ENCODE measurements at places on chromosomes 6 and 20.

DNA sequence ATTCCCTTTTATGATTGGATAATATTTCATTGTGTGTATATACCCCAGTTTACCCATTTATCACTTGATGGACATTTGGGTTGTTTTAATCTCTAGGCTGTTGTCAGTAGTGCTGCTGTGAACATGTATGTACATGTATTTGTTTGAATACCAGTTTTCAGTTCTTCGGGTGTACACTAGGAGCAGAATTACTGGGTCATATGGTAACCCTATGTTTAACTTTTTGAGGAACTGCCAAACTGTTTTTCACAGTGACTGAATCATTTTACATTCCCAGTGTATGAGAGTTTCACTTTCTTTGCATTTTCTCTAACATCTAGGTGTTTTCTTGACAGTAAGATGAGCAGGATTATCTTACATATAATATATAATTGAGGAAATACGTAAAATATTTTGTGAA is 44.7 kb upstream of the ADIG start:
- no peak for DNase-seq

DNA sequence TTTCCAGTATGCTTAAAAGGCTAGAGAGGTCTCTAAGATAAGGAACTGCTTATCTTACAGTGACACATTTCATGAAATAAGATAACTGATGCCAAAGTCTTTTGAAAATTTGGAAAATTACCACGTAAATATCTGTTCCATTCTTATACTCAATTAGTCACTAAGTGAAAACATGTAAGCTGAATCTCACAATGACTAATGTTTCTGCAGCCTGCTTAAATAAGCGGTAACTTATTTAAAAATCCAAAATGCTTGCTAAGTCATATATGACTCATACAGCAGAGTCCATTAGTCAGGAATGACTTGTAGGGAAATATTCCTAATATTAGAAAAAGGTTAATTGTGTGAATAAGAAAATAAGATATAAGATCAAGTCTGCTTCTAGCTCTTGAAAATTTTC is 27.8 kb upstream of the LGSN start:
- no peak for DNase-seq

DNA sequence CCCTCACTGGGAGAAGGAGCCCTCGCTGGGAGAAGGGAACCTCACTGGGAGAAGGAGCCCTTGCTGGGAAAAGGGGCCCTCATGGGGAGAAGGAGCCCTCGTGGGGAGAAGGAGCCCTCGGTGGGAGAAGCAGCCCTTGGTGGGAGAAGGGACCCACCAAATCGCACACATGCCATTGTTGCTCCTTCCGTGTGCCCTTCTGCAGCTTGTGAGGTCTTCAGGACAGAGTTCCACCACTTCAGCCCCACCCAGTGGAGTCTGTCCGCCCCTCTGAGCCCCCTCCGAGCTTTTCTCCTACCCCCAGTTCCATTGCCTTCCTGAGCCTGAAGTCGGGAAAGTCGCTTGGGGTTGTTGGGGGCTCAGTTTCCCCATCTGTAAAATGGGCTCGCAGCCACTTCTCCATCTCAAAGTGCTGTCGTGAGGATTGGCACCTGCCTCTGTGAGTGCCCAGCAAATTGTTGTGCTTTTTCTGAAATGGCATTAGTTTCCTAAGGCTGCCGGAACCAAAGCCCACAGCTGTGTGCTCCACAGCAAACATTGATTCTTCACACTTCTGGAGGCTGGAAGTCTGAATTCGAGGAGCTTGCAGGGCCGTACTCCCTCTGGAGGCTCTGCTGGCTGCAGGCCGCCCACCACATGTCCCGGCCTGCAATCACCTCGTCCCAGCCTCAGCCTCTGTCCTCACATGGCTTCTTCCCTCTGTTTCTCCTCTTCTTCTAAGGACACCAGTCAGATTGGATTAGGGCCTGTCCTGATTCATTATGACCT is 124.7 kb upstream of the PMEPA1 start:
- DNase-seq: no peak

DNA sequence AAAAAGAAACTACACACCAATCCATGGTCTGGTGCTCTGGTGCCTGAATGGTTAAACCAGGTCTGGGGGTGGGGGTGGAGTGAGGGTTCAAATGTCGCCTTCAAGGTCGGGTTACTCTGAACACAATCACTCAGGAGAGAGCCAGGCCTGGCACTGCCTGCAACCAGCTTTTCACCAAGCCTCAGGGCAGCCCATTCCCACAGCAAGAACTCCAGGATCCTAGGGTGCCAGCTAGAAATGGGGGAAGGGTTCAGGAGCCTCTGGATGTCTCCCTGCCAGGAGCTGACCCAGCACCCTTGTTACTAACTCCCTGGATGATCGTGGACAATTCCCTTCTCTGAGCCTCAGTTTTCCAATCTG is 6.7 kb downstream of the SDC4 start:
- DNase-seq: no peak

DNA sequence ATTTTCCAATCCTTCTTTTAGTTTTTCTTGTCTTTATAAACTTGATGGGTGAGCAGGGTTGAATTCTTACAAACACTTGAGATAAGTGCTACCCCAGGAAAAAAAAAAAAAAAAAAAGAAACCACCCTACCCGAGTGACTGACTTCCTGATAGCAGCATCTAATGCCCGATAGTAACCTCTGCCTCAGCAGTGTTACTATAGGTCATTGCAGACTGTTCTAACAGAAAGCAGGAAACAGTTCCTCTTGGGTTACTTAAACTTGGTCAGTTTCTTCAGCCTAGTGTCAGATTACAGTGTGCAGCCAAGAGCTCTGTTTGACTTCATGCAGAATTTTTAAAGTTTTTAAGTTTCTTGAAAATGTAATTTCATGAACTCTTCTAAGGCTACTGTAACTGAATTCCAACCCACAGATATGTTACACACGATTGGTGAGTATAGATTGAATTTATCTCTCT is 2.1 kb downstream of the MYLIP start:
- no peak for DNase-seq

DNA sequence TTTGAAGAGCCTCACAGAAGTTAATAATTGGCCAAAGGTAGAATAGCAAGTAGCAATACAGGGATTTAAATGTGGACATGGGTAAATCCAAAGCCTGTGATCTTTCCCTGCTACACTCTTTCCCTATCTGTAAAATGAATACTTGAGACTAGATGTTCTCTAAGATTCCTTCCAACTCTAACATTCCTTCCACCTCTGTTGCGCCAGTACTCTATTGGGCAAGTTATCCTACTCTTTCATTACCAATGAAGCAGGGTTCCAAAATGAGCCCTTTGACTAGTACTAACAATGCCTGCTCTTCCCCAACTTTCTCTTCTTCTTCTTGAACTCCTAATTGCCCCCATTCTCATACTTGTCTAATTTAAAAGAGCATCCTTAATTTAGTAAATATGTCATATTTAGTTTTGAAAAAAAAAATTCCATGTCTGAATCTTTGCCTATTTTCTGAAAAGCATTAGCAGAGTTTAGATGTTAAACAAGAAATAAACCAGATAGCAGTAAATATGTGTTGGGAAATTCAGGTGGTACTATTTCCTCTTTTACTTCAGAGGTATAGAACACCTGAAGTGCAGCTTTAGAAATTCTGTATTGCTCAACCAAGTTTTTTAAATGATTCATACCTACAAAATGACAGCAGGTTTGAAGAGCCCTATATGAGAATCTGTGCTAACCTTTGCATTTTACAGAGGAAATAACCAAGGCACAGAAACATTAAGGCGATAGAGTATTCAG is 35.1 kb upstream of the RSPO3 start:
- DNase-seq: no peak

- DNase-seq: no peak
These were observed 156.3 kb downstream of the KIF6 start for GRCh38 chr6:39568896-39569295.

GRCh38 chr6:41872147-41872546 is 23.0 kb downstream of the USP49 start:
- no peak for DNase-seq

DNA sequence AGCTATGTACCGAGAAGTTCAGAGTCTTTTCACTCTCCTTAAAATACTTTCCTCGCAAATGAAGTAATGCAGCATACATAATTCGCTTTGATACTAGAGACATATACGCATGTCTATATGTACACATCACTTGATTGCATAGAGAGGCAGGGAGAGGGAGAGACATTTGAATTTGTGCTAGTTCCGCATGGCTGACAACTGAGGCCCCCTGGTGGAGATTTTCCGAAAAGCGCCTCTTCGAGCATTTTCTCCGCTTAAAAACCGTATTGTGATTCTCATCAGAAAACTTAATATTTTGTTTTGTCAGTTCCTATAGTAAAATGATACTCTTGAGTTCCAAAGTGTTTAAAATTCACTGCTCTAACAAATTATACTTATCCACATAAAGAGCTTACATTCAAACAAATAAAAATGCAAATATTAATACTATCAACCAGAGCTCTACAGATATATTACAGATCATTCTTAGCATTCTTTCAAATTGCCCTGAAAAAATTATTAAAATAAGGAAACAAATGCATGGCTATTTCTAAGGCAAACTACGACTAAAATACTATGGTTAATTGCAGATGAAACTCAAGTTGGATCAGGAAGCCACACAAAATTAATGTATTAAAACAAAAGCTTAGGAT is 637 bp downstream of the MYLK4 start:
- DNase-seq: no peak

- no peak for DNase-seq
These were observed 106.8 kb upstream of the THEMIS start for GRCh38 chr6:128007658-128008057.

- DNase-seq: no peak
These were observed 27.5 kb upstream of the AVP start for GRCh38 chr20:3111995-3112394.

DNA sequence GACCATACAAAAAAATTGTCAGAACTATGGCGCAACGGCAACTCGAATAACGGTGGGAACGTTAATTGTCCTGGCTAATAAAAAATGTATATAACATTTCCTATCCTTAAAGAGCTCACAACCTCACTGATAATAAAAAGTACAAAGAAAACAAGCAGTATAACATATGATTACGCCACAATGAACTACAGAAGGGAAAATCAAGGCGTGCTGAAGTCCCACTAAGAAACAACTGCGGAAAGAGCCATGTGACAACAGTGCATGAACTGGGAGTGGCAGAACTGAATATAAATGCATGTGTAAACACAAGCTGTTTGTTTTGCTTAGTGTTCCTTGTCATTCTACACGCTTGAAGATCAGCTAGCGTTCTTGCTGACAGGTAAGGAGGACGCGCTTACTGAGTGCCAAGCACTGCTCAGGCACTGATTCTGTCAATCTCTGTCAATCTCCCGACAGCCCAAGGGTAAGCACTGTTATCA is 466 bp upstream of the PSMB1 start:
- DNase-seq: no peak
